ENCODE measurements at places on chromosomes 2 and 18.

DNA sequence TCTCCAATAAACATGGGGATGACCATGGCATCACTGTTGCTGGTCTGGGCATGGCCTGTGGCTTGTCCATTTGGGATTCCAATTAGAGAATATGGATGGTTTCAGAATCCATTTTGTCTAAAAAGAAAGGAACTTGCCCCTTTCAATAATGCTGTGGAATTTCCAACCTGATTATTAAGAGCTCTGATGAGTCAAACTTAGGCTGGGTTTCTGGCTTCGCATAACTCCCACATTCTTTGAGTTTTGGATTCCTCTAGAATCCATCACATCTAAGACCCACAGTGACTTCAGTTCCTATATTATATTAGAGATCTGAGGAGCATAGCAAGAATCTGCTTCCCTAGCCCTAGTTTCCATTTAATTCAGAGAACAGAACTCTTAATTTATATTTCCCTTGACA lies 531.5 kb downstream of the TNS1 start:
- peak; percentile 50 for DNase-seq

DNA sequence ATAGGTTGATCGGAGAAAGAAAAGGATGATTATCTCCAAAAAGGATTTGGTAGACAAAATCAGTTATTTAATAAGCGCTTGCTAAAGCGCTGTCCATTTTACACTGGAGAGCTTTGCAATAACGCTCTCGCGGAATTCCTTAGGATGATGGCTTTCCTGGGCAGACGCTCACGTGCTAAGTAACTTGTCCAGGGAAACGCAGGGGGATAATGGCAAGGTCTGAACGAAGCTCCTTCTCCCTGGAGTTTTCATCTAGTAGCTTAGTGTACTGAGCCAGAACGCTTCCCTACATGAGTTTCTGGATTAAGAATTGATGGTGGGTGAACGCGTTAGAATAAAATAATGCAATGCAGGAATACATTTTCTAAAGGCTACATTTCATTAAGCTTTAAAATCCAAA lies 739.5 kb upstream of the SALL3 start:
- no peak for DNase-seq

- no peak for DNase-seq
These were observed 9.0 kb upstream of the TMEM214 start for GRCh38 chr2:27023740-27024139.

DNA sequence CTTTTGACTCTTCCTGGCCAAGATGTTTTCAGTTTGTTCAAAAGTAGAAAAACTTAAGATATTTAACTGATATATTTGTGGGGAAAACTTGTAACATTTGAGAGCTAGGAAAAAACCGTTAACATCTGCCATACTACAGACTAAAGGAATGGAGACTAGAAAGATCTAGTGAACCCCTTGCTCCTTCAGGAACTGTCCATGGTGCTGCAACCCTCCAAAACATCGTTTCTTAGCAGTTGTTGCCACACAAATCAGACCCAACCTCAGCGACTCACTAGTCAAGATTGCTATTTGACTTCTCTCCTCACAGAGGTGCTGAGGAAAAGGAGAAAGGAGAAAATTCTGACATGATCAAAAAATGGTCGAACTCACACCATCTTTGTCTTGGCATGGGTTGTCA lies 393.8 kb upstream of the LYPD1 start:
- DNase-seq: no peak

- DNase-seq: no peak
These were observed 23.4 kb upstream of the LYPD6 start for GRCh38 chr2:149307014-149307413.

- DNase-seq: peak; percentile 79
These were observed 19.8 kb downstream of the MYL12B start for GRCh38 chr18:3281456-3282400.

DNA sequence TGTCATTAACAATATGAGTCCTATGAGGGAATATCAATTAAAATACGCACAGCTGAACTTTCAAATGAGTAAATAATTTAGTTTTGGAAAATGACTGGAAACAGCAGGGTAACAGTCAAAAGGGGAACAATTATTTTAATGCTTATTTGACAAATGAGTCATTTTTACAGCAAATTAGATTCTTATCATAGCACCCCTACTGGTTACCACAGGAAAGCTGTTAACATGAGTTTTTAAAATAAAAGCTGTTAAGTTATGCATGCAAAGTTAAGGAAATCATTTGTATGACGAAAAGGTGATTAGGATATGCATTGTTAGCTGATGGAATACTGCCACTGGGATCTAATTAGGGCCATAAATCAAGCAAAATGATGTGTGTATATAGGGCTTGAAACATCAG lies 435.1 kb upstream of the MEIS1 start:
- DNase-seq: peak; percentile 21

DNA sequence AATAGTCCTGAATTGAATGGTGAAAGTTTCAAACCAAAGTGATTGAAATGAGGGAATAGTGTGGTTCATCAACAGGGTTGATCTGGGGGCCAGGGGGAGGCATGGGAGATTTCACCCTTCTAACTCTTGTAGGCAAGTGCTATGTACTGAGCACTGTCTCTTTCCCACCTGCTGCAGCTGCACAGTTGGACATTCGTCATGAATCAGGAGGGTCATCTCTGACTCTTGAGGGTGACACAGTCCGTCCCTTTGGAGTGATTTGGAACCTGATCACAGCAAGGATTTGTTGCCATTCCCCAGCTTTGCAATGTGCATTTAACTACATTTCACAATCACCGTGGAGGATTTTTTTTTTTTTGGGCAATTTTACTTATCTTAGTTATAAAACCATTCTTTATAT lies 224.6 kb downstream of the PHLPP1 start:
- DNase-seq: peak; percentile 10

DNA sequence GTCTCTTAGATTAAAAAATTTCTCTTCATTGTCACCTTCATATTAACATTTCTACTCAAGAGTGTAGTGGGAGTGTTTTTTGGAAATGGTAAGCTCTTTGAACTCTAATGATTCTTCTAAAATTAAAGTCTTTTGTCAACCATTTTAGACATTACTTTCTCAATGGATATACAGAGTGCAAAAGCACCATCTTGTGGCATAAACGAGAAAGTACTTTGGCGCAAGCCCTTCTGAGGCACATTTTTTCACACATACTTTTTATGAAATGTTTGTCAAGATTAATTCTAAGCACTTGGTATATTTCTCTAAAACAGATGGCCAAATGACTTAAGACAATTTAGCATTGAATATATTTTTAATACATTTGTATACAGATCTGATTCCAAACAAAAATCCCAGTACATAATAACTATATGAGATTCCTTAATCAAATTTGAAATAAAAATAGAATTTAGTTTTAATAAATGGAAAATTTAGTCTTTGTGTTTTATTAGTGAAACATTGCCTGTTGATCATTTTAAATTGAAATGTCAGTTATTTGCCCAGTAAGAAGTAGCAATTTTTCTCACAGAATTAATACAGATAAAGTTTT lies 63.3 kb upstream of the GALNT5 start:
- peak; percentile 54 for DNase-seq

DNA sequence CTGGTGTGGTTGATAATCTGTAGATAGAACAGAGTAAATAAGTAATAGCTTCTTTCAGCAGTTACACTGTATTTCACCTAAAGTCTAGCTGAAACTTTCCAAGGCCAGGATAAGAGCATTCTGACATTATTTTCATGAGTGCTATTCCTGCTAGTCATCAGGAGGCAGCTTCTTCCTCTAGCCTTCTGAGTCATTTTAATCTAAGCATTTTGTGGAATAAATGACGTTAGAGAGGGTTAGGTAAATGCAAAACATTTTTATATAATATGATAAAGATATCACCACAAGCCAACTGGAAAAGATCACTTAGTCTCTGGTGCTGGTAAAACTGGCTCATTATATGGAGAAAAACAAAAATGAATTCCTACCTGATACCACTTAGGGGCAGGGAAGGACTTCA lies 138.5 kb downstream of the MEP1B start:
- no peak for DNase-seq

DNA sequence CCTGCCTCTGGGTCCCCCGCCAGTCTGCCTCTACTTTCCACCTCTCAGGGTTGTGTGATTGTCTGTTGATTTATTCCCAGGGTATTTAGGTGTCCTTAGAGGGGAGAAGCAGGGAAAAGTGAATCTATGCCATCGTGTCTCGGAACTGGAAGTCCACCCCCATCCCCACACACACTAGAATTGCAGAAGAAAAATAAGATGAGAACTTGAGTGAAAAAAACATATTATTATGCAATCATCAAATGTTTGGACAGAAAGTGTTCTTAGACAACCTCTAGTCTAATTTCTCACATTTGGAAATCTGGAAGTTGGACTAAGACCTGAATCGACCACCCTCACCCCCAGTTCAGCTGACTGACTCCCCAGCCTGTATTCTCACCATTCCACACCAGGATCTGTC lies 14.1 kb upstream of the CASP8 start:
- peak; percentile 32 for DNase-seq

GRCh38 chr2:200101922-200102321 lies 146.5 kb downstream of the MAIP1 start:
- no peak for DNase-seq

DNA sequence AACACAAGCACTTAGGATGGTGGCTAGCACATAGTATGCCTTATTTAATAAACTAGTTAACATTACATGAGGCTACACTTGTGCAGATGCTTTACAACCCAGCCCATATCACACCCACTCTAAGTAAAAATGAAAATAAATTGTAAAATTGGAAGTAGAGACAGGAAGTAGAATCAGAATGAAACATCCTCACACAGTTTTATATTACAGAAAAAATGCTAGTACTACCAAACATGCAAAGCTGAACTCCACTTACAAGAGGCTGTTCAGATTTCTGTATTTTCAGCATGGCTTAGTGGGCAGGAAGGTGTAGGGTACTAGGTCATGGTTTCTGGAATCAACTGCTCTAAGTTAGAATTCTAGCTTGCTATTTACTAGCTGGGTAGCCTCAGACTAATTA lies 18.2 kb upstream of the CRIM1 start:
- no peak for DNase-seq

- peak; percentile 67 for DNase-seq
These were observed 27.3 kb downstream of the ZAP70 start for GRCh38 chr2:97740590-97741182.

DNA sequence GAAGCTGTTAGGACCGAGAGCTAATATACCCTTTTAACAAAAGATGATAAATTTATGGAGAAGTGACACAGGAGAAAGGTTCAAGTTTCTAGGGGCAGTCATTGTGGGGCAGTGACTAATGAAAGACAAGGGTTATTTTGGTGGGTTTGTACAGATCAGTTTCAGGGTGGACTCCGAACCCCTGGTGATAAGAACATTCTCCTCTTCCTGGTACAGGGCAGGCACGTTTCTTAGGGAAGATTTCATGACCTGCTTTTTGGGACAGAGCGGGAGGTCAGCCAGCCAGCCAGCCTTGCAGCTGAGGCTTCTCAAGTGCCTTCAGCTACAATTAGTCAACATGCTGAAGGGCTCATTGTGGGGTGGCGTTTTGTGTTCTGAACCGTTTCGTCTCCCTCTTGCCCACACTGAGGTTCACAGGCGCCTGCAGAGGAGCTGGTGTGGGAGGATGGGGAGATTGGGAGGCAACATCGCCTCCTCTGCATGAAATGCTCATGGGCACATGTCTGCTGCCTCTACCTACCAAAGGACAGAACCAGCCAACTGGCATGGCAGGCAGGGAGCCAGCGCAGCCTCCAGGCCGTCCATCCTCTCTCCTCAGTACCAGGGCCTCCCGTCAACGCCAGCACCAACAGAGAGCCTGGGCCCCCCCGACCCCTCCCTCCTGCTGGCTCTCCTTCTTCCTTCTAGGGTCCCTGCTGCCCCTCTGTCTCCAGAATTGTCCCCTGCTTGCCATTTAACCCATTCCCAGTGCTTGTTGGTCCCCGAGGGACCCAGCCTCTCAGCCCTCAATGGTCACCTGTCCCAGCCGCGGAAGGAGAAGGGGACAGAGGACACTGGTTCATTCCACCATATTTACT lies 9.6 kb downstream of the CHMP1B start:
- DNase-seq: peak; percentile 10

DNA sequence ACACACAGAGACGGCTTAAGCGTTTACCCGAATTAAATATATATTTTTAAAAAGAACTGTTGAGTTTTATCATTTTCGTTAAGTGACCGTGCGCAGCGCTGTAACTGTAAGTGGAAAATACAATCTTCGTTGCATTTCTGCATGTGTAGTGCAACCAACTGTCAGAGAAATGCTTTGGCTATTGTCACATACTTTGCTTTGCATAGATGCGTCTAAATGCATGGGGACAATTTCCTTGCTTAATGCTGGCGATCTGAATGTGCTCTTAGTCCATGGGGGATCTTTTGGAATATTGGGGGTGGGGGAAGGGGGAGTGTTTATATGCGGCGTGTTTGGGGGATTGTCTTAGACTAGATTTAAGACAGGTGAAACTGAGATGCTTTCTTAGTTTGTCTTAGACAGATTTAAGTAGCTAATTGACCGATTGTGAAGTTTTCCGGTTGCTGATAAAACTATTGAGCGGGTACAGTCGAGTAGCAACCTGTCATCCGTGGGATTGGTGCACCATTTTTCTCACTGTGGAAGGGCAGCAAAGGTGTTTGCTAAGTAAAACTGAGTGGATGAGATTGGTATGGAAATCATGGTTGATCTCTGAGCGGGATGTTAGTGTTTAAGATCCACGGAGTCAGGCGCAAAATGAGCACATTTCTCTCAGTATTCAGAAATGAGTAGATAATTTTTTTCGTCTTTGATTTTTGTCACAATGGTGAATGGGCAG lies 476 bp downstream of the VSNL1 start:
- no peak for DNase-seq

DNA sequence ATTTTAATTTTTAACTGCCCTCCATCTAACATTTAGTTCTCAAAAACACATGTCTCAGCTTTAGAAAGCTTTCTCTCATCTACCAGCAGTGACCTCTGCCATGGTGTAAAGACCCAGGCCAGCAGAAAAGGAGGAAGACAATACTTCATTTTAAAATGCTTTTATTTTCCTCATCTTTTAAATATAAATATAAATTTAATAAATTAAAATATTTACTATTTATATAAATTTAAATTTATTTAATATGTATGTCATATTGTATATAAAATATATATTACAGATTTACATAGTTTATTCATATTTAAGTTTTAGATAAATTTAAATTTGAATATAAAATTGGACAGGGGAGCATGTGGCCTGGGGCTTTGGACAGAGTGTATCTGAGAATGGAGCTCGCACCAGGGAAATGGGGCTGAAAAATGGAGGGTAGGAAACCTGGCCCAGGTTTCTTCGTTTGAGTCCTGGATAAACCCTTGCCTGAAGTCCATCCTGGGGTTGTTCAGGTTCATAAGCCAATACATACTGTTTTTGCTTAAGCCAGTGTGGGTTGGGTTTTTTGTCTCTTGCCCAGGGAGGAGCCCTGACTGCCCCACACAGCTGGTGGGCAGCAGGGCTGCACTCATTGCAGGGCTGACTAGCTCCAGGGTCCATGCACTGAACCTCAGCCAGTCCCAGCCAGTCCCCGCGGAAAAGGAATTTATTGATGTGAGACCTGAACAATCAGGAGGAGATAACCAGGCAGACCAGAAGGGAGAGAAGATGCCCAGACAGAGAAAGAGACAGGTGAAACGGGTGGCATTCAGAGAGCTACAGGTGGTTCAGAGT lies 77.3 kb upstream of the LAPTM4A start:
- no peak for DNase-seq

GRCh38 chr2:152241948-152242729 lies 66.6 kb upstream of the STAM2 start:
- no peak for DNase-seq

- DNase-seq: no peak
These were observed 571.5 kb downstream of the STK39 start for GRCh38 chr2:167675906-167676305.

- no peak for DNase-seq
These were observed 88.2 kb upstream of the GLI2 start for GRCh38 chr2:120647487-120647886.
